ENCODE measurements at places on chromosomes 6 and 20.

DNA sequence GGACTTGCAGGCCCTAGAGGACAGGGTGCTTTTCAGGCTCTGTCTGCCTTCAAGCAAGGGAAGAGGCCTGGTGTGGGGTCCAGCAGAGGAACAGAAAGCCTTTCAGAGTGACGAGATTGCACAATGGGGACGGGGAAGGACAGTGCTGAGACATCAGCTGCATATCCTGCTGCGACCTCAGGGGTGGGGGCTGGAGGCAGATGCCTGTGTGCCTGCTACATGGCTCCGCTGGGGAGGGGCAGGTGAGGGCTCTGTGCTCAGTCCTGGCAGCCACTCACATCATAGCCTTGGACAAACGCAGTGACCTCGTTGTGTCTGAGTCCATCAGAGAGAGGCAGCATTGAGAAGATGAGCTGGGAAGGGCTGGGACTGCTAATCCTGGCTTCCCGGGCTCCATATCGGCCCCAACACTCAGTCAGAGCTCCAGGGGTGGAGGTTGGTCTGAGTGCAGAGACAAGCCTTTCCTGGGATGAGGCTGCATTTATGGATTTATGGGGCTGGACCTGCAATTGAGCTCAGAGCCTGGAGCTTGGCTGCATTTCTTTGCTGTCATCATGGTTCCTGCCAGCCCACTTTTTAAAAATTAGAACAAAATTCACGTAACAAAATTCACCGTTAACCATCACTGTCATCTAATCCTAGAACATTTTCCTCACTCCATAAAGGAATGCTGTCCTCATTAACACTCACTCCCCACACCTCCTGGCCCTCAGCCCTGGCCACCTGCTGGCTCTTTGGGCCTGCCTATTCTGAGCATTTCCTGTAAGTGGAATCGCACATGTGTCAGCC is 196.9 kb upstream of the SLC24A3 start:
- DNase-seq: no peak

GRCh38 chr6:125923366-125923877 is 33.1 kb upstream of the HINT3 start:
- DNase-seq: no peak

DNA sequence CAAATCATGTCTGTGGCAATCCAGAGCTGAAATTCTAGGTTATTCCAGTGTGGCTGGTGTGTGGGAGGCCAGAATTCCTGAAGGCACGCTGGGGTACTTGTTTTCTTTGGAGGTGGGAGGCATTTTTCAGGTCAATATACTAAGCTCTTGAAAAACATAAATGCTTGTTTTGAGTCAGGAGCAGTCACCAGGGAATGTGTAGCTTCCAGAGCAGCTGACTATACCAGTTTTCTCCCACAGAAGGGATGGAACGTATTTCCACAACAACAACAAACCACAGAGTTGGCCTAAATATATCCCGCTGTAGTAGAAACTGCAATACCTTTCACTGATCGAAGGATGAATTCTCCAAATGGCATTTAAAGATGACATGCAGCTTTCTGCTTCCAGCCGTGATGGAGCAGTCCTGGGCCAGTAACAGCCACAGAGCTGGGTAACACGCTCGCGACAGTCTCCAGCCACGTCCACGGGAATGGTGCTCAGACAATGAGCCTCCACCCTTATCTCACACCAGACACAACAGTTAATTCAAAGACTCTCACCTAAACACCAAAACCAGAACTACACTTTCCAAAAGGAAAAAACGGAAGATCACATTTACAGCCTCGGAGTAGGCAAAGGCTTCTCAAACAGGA is 23.2 kb downstream of the CHRNA4 start:
- no peak for DNase-seq

DNA sequence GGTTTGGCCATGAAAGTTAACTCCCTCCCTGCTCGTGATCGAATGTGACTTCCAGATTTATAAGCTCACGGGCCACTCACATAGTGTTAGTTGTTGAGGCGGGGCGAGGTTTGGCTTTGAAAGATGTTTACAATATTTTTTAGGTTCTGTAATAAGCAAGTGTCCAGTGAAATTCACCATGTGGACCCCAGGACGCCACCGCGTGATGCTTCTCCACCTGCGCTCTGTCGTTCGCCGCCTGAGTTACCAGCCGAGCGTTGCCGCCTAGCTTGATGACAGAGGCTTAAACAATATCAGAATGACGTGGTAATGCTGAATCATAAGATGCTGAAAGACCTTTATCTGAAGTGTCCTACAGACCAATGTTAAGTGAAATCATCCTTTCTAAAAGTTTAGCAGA is 241.0 kb downstream of the MYLK4 start:
- DNase-seq: no peak

GRCh38 chr20:48015943-48016723 is 230.9 kb upstream of the SULF2 start:
- no peak for DNase-seq

Measured in activated naive CD4-positive, alpha-beta T cell (primary cell).